ENCODE measurements at places on chromosomes 2 and 18.

DNA sequence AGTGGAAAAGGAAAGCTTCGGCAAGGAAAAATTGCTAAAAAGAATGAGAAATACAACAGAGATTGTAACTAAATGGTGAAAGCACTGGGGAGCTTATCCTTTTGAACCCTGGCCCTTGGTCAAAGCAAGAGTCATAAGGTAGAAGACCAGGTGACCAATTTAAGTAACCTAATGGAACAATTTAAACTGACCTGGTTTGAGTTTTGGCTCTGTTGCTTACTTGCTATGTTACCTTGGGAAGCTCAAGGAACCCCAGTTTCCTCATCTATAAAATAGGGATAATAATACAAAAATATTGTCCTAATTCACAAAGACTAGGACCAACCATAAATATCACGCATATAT is 48.6 kb downstream of the NHEJ1 start:
- DNase-seq = no peak

DNA sequence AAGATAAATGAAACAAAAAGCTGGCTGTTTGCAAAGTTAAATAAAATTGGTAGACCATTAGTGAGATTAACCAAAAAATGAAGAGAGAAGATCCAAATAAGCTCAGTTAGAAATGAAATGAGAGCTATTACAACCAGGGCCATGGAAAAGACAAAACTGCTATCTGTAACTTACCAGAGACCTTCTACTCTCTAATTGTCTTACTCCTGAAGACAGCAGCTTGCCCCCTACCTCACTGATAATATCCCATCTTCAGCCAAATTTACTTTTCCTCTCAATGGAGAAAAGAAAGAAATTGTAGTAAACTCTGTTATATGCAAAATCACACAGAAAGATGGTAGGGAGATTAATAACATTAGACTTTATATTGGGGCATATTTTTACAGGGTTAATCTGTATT is 178.2 kb downstream of the LCLAT1 start:
- DNase-seq = no peak

DNA sequence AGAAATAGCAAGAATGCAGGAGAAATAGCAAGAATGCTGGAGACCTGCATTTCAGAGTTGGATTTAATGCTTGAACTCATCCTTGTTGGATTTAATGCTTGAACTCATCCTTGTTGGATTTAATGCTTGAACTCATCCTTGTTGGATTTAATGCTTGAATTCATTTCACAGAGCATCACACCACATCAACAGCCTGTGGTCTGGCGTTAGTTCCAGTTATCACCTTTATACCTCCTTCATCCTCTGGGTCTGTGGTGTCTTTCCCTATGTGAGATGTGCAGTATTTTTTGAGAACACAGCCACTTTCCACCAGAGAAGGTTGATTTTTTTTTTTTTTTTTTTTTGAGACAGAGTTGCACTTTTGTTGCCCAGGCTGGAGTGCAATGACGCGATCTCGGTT is 546.4 kb upstream of the SOX11 start:
- no peak for DNase-seq

DNA sequence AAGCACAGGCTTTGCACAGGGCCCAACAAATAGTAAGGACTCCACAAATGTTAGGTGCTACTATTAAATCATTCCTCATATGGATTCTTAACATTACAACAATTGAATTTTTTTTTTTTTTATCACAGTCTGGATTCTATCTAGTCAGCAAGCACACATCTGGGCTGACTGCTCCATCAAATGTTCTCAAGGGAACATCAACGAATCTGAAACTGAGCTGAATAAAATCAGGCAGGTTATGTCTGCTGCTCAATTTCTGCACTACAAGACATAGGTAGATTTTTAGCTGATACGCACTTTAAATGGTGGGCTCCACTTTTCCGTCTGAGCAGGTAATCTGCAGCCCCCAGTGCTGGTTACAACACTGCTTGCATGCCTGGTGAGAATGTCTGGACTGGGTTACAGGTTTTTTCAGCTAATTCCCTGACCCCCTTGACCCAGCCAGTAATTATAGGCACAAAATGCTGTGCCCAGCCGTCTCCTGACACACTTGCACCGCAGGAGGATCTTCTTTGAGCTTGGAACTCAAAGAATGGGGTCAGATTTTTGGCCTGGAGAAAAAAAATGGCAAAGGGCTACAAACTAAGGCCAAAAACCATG is 44.6 kb downstream of the ADD2 start:
- no peak for DNase-seq

DNA sequence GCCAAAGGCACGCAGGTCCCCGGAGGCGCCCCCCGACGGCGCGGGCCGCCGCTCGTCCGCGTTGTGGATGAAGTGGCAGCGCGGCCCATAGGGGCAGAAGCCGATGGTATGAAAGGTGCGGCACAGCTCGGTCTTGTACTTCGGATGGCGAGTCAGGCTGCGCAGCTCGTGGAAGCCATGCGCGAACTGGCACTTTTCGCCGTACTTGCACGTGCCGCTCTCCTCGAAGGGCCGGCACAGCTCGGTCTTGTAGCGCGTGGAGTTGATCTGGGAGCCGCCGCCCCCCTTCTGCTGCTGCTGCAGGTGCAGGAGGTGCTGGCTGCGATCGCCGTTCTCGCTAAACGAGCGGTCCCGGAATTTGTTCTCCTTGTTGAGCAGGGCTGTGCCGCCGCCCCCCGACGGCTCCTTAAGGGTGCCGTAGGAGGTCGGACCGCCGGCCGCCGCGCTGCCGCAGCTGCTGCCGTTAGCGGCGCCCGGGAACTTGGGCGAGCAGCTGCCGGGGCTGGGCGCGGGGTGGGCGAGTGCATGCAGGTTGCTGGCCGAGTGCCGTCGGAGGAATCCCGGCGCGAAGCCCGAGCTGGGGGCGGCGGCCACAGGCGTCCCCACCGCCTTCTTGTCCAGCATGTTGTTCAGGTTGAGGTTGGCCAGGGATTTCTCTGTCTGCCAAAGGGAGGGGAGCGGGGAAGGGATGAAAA is 1.2 kb downstream of the ZFP36L2 start:
- peak; percentile 72 for DNase-seq

GRCh38 chr18:77373730-77374445 is 124.2 kb downstream of the GALR1 start:
- DNase-seq = peak; percentile 41

DNA sequence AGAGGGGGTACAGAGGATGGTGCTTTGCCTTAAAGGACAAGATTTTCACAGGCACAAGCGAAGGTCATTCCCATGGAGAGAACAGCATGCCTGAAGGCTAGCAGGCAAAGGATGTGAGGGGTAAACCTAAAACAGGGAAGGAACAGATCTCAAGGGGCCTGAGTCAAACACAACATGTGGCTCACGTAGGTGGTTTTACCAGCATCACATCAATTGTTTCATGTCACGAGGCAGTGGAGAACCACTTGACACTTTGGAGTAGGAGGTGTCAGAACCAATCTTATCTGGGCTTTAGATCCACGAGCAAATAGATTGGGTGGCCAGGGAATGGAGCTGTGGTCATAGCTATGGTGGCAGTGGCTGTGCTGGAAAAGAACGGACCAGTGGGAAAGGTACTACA is 8.4 kb downstream of the COX5B start:
- no peak for DNase-seq

GRCh38 chr2:60465736-60466135 is 87.7 kb downstream of the BCL11A start:
- DNase-seq = no peak

GRCh38 chr2:23320058-23320457 is 64.9 kb upstream of the KLHL29 start:
- DNase-seq = no peak

DNA sequence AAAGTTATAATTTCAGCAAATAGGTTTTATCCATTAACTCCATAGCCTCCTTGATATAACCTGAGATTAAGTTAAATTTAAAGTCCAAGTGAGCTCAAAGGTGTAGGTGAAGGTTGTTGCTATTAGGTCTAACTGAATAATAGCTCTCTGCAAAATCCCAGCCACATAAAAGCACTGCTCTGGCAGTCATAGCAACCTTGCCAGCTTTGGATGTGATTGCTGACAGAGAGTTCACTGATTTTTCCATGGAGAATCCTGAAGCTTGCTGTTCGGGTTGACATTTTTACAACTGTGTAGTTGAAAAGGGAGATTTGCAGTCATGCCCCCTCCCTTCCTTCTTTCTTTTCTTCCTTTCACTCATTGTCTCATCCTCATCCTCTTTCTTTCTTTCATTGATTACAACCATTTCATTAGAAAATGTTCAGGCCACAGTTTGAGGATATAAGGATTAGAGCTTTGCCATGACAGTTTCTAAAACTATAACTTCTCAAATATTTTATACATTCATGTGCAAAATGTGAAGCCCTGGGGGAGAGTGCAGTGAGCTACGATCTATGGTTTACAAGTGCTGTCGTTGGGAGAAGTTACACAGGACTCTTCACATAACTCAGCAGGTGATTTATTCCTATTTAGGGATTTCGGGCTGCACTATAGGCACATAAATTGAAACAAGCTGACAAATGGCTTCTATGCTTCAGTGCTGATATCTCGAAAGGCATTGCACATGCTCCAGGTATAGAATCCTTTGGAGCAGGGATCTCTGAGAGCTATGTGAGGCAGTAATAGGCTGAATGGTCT is 193.8 kb downstream of the LRRTM4 start:
- no peak for DNase-seq

- no peak for DNase-seq
Measured at GRCh38 chr18:21483051-21483450, 117.5 kb downstream of the ESCO1 start.

DNA sequence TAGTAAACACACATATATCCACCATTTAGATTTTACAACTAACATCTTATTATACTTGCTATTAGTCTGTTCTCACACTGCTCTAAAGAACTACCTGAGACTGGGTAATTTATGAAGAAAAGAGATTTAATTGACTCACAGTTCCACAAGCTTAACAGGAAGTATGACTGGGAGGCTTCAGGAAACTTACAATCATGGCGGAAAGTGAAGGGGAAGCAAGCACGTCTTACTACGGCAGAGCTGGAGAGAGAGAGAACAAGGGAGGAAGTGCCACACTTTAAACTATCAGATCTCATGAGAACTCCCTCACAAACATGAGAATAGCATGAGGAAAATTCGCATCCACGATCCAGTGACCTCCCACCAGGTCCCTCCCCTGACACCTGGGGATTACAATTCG is 240.7 kb downstream of the CAMKMT start:
- DNase-seq = no peak

- no peak for DNase-seq
Measured at GRCh38 chr2:53131416-53131815, 636.2 kb upstream of the CHAC2 start.
